ENCODE measurements at places on chromosomes 2 and 18.

- no peak for DNase-seq
These were observed 26.0 kb downstream of the TLK1 start for GRCh38 chr2:171134624-171135230.

DNA sequence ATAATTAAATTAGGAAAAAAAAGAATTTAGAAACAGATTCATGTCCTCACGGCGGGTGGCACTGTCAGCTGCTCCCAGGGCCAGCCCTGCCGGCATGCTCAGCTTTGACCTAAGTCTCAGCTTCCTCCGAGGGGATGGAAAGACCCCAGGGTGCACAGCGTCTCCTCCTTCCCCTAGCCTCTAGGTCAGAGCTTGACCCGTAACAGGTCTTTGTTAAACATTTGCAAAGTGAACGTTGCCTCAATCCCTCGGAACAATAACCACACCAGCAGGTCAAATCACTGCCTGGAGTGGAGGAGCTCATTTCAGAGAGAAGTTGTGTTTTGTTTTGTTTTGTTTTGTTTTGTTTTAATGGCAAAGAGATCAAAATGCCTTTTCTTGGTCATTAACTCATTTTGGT lies 171.3 kb downstream of the TMEM18 start:
- DNase-seq, result no peak

DNA sequence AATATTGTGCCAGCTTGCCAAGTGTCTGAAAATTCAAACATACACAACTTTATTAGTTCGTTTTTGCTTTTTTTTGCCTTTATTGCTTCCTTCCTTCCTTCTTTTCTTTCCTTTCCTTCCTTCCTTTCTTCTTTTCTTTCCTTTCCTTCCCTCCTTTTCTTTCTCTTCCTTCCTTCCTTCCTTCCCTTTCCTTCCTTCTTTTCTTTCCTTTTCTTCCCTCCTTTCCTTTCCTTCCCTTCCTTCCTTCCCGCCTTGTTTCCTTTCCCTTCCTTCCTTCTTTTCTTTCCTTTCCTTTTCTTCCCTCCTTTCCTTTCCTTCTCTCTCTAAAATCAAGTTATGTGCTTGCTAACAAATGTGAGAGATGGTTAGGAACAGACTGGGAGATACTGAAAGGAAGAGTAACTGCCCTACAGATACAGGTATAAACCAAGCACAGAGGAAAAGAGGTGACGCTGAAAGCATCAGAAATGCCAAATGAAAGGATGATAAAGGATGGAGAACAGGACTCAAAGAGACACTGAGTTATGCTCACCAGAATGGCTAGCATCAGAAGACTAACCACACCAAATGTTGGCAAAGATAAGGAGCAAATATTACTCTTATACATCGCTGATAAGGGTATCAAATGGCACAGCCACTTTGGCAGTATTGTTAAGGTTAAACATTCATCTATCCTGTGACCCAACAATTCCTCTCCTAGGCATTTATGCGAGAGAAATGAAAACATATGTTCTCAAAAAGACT lies 151.6 kb downstream of the MREG start:
- DNase-seq, result no peak

DNA sequence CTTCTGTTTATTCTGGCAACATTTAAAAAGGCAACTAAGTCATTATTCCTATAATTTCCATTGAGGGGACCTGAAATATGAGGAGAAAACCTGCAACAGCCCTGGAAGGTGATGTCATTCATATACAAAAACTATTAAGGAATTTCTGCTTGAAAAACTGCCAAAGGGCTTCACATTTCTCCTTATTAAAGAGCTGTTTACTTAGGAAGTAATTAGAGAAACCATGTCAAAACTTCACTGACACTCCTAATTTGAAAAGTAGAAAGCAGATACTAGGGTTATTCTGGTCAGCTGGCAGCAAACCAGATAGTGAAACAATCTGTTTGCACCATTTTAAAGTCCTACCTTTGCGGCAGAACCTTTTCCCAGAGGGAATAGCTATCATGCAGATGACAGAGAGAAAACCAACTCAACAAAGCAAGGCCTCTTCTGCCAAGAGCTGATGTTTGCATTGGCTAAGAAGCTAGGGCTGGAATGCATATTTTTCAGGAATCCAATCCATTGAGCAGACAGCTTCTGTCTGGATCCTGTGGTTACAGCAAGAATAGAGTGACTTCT lies 592.2 kb upstream of the SYT4 start:
- DNase-seq, result no peak

- DNase-seq, result no peak
These were observed 97.7 kb downstream of the TWIST2 start for GRCh38 chr2:238945433-238946150.

DNA sequence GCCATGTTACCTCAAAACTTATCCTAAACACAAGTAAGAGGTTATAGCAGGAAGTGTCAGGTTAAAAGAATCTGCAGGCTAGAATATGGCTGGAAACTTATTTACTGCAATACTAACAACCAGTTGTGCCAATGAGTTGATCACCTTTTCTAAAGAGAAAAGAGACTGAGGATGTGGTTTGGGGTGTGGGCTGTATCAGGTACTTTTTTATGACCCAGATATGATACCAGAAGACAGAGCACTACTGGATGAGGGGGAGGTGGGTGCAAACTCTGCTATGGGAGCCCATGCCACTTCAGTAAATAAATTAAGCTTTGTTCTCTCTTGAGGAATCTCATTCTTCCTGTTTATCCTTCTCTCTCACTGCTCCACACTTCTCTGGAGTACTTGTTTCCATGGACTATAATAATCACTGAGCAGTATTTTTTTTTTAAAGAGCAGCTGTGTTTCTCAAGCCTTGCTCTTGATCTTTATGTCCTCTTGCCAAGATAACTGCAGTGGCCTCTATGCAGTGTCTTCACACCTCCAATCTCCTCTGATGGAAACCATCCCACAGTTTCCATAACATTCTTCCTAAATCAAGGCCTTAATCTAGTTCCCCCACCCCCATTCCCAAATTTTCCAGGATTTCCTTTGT lies 51.2 kb upstream of the NOSTRIN start:
- DNase-seq, result no peak

GRCh38 chr2:26623541-26624495 lies 17.3 kb downstream of the CIB4 start:
- DNase-seq, result no peak

- no peak for DNase-seq
These were observed 514.8 kb upstream of the HNMT start for GRCh38 chr2:137449454-137449853.

DNA sequence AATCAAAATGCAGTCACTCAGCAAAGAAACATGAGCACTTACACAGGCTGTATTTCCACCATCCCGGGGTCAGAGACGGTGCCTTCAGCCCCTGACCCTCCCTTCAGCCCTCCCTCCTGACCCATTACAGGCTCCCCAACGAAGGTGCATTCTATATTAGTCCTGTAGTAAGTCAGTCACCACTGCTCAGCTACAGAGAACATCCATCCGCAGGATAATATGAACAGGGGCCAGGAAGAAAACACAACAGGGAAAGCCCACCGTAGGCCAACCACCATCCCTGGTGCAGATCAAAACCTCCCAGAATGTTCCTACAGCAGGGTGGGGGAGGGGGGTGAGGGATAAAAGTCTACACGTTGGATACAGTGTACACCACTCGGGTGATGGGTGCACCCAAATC lies 15.1 kb downstream of the PXDN start:
- no peak for DNase-seq

DNA sequence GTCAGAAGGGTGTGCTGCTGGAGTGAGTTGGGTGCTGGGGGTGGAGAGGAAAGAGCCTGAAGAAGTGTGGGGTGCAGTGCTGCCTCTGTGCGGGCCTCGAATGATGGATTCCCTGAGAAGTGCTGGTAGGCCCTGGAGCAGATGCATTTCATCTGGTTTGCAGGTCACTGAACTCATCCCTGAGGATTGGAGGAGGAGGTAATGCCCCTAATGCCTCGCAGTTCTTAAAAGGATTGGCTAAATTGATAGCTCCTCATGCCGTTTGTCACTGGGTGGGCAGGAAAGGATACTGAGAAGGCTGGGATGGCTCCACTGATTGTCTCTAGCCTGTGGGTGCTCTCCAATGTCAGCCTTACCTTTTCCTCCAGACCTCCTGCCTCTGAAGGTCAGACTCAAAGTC lies 74.1 kb downstream of the CTIF start:
- DNase-seq, result no peak

DNA sequence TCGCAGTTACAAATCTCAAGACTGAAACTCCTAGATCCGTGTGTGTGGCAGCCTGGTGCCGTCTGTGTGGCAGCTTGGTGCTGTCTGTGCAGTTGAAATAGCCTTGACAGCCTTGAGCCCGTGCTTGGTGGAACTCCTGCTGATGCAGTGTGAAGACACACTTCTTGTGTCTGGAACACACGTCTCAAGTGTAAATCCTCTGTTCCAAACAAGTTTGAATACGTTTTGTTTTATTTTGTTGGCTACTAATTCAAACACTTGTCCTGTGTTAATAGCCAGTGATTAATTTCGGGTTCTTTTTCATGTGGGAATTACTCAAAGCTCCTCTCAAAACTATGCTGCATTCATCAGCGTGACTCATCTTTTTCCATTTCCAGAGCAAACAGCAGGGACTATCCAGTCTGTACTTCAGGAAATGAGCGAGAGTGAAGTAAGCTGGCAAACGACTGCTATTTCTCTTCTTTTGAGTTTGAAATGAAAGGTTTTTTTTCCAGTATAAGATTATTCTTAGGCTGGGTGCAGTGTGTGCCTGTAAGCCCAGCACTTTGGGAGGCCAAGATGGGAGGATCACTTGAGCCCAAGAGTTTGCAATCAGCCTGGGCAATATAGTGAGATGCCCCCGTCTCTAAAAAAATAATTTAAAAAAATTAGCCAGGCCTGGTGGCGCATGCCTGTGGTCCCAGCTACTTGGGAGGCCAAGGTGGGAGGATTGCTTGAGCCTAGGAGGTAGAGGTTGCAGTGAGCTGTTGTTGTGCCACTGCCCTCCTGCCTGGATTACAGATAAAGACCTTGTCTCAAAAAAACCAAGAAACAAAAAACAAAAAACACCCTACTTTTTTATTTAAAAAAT lies 152.9 kb downstream of the SPP2 start:
- no peak for DNase-seq

- DNase-seq, result no peak
These were observed 588.4 kb downstream of the SLC4A3 start for GRCh38 chr2:220215785-220216184.

DNA sequence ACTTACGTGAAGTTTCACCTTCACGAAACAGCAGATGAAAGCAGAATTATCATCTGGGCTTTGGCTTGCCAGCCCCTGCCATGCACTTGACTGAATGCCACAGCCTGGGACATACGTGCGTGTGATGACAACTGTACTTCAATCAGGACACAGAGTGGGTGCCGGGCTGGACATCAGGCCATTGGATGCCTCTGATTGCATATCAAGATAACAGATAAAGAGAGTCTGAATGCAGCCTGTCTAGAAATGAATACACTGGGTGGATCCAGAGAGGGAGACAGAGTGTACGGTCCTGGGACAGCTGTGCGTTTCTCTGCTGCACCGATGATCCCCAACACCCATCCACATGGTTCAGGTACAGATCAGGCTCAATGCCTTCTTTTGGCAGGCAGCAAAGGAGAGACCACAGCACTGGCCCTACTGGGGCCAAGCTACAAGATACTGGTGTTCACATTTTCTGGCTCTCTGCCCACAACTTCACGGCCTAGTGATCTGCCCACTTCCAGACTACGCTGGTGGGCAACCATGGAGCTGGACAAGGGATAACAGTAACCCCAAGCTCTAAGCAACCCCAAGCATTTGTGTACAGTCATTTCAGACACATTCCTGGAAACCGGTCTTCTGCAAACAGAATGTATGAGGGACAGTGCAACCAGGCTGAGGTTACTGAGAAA lies 35.6 kb downstream of the FBLN7 start:
- DNase-seq, result peak; percentile 43

GRCh38 chr2:98824256-98825019 lies 93.5 kb upstream of the MGAT4A start:
- DNase-seq, result no peak

GRCh38 chr2:181574321-181574720 lies 82.6 kb downstream of the CERKL start:
- DNase-seq, result peak; percentile 63

DNA sequence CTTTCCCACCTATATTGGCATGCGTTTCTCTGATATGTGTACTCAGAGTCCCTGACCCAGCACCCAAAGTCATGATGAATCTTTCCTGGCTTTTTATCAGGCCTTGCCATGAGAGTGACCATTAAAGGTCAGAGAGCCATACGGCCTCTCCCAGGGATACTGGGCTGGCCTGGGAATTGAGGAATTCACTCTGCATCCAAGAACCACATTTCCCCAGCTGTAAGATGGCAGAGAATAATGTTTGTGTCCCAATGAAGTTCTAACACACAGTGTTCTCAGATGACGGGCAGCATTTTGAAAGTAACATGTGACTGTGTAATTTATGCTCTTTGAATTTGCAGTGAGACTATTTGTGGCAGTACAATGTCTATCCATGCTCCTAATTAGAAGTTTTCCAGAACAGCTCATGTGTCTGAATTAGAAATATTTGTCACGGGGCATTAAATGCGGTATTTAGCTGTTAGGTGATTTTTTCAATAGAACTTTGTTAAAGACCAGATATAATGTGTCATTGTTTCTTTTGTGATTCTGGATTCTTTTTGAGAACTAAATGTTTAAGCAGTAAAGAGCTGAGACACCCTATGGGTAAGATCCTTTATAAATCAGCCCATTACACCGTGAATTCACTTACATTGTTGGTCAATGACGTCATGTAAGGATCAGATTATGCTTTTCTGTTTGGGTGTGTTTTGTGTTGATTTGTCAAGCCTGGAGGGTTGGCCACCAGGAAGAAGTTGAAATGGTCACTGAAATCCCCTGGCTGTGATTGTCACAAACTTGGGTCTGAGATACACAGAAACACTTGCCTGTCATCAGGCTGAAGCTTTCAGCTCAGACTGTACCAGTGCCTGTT lies 7.3 kb upstream of the SLC3A1 start:
- no peak for DNase-seq

DNA sequence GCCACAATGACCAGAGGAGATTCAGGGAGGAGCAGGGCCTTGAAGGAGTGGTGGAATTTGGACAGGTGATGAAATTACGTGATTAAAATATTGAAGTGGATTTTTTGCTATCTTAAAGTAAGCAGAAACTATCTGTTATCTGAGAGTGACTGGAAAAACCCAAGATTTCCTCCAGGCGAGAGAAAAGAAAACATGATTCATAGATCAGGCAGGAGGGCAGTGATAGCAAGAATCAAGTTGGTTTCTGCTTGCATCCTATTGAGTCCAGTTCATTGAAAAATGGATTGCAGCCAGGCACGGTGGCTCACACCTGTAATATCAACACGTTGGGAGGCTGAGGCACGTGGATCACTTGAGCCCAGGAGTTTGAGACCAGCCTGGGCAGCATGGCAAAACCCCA lies 127.8 kb downstream of the NXPH2 start:
- DNase-seq, result no peak

DNA sequence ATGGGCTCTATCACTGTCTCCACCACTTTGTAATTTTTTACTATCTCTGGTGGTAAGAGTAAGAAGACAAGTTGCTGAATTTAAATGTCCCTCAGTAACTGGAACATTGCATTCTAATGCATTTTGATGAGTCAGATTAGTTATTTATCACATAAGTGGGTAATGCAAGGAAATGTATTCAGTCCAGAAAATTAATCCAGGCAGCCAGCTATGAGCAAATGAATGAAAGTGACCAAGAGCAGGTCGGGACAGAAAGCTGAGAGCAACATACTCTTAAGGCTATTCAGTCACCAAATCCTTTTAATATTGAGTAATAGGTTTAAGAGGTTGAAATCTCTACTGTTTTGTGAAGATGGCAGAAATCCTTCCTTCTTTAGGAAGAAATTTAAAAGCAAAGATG lies 265.5 kb upstream of the PARD3B start:
- no peak for DNase-seq
